HEK293T (cell line): ENCODE measurements at places on chromosomes 5 and 9.

GRCh38 chr9:126397056-126397455 lies 70.4 kb downstream of the MVB12B start:
- peak; percentile 21 for DNase-seq

GRCh38 chr9:114172981-114173833 lies 17.9 kb downstream of the COL27A1 start:
- DNase-seq = no peak

- no peak for DNase-seq
These were observed 46.8 kb downstream of the APTX start for GRCh38 chr9:32954642-32955041.

DNA sequence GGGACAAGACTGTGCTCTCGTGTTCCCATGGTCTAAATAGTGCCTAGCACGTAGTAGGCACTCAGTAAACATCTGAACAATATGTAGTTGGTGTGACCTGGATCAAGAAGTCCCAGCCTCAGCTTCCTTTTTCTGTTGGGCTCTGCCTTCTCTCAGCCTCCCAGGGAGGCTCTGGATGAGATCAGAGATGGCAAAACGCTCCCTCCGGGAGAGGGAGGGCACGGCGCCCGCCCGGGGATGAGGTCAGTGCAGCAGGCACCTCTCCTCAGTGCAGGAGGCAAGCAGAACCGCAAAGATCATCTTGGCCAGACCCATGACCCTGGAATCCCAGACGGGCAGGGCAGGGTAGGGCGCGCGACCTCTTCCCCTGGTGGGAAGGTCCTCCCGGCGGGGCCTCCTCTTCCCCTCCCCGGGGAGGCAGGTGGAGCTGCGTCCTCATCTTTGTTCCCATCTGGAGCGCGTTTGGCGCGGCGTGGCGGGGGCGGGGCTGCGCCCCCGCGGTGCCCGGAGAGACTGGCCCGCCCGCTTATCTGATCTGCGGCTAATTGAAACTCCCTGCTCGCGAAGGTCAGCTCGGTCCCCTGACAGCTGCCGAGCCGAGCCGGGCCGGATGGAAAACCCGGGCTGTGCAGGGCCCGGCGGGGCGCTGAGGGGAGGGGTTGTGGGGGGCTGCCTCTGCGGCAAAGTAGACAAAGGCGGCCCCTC lies 60.9 kb downstream of the CXXC5 start:
- peak; percentile 45 for DNase-seq
